ENCODE measurements at places on chromosomes 5 and 9.

DNA sequence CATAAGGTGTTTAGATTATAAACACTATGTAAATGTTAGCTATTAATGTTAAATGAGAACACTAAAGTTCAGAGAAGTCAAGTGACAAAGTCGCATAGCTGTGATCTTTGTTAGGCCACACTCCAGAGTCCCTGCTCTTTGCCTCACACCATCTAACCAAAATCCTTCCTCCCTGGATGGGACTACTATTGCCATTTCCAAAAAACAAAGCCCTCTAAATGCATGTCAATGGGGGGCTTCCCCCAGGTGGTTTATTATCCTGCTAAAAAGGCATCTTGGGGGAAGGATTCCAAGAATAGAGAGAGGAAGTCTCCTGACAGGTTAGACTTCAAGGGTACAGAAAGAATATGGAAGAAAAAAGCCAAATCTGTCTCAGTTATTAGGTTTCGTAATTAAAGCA lies 10.4 kb downstream of the NR6A1 start:
- no peak for DNase-seq

- DNase-seq = no peak
Measured at GRCh38 chr5:126723643-126724042, 53.3 kb upstream of the LMNB1 start.

DNA sequence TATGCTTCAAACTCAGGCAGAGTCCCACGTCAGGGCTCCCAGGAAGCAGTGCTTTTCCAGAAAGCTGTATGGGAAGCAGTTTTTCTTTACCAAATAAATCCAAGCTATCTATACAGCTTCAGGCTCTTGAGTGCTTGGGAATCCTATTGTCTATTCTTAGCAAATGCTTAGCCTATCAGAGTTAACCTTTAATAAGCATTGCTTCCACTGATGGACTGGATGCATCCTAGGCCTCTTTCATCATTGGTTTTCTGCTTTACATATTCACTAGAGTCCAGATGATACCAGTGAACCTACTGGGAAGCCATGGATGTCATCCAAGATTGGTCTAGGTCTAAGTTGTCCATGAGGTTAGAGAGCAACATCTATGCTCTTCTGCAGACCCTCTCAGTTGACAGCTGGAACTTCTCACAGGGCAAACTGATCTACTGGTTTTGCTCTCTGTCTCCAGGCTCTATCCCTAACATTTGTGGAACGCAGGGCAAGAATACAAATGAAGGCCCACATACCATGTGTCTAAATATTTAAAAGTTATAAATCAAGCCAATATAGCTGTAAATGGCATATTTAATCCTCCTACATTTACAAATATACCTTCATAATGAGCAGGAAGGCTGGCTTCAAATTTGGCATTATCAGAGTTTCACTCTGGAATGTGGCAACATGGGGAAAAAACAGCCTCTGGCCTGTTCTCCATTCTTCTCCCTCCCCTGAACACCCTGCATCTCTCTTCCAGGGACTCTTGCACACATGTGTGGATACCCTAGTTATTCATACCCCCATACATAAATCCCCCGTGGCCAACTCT lies 49.8 kb upstream of the PLPP1 start:
- DNase-seq = no peak

DNA sequence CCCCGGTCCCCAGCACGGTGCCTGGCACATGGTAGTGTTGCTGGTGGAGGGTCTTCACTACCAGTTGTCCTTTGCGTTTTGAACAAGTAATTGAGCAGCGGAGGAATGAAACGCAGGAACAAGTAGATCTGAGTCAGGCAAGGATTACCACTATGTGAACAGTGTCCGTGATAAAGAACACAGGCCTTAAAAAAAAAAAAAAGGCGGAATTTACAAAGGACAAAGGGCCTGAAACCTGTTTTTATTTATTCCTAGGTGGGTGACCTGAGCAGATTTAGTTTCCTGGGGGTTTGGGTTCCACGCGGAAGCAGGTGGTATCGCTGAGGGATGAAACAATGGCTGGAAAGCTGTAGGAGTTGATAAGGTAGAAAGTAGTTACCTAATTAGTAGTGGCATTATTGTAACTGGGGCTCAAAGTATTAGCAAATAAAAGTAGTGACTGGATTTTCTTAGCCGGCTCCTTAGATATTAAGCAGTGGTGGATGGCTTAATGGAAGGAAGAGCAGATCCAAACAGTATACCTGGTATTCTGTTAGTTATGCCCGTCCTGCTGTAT lies 1.1 kb downstream of the RUSC2 start:
- no peak for DNase-seq

GRCh38 chr5:157750320-157750719 lies 6.8 kb downstream of the LSM11 start:
- DNase-seq = no peak

DNA sequence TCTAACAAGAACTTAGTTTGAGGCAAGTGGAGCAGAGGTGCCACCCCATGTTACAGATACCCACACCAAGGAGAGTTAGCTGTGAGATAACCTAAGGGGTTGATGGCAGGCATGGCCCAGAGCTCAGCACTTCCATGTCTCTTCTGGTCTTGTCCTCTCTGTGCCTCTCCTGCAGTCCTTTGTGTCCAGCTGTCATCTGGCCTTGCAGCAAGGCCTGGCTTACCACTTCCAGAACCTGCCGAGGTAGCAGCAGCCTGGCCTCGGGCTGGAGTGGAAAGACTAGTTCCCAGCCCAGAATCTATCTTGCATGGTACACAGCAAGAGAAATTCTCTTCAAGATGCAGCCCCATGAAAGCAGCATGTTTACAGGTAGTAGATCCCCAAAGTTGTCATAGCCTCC lies 41.5 kb downstream of the PIP5K1B start:
- DNase-seq = no peak

- no peak for DNase-seq
Measured at GRCh38 chr9:107438211-107439031, 51.1 kb downstream of the KLF4 start.

DNA sequence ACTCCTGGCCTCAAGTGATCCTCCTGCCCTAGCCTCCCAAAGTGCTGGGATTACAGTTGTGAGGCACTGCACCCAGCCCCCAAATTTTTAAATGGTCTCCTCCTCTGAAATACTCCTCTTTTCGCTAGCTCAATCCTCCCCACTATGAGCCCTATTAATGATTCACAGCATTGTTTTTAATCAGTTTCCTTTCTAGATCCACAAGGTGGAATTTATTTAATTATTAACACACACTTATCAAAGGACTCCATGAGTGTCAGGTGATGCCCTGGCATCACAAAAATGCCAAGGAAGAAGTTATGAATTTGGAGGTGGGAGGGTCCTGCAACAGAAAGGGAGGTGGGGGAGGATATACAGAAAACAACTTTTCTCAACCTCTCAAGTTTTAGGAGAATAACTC lies 806.5 kb downstream of the PRELID2 start:
- no peak for DNase-seq

- no peak for DNase-seq
Measured at GRCh38 chr5:166436872-166437271, 1854.6 kb upstream of the WWC1 start.

DNA sequence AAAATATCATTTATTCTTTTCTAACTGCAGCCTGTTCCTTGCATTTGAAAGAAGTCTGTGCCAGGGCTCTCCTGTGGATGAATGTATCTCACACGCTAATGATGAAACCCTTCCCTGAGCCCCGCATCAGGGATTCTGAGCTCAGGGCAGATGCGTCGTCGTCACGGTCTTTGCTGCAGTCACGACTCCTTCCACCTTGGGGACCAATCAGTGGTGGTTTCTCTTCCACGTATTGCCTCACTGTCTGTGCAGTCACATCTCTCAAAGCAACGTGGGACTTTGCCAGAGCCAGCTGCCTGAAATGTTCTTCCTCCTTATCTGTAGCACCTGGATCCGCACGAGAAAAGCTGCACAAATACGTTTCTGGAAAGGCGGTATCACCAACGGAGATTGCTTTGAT lies 13.9 kb upstream of the UBE2QL1 start:
- DNase-seq = no peak

DNA sequence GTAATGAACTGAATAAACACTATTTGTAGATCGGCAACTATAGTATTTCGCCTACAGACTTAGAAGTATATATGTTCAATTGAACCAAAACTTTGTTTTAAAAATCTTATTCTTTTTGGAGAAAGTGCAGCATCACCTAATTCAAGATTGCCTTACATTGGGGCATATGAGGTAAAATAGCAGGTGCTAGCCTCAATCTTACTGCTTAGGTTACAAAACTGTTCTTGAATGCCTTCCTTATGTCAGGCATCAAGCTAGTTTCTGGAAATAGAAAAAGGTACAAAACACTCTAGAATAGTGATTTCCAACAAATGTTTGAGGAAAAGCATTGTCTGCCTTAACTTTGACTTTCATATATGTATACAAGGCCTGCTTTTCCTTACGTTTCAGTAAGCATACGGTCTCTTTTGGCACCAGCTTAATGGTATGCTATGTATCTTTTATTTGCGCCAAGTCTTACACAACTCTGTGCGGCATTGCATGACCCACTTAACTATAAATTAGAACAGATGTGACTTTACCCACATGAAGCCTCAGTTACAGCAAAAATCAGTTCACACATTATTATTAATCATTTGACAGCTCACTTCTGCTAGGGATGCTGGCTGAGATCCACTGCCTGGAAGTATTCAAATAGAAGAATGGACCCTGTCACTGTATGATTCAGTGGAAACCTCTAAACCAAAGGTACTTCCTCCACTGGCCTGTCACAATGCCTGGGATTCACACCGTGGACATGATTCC lies 174.1 kb downstream of the PRELID2 start:
- no peak for DNase-seq

DNA sequence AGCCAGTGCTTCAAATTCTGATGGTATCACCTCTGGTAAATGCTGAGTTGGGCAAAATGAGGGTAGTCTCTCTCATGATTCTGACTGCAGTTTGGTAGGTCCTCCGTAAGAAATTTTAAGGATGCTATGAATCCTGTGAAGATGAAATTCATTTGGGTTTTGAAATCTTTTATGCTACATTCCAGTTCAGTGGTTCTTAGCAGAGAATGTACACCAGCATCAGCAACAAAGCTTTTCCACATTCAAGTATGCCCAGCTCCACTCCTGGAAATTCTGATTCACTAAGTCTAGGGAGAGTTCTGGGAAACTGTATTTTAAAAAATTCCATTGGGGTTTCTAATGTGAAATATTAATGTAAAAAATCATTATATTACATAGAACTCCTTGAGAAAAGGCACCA lies 33.6 kb upstream of the ACOT12 start:
- no peak for DNase-seq

DNA sequence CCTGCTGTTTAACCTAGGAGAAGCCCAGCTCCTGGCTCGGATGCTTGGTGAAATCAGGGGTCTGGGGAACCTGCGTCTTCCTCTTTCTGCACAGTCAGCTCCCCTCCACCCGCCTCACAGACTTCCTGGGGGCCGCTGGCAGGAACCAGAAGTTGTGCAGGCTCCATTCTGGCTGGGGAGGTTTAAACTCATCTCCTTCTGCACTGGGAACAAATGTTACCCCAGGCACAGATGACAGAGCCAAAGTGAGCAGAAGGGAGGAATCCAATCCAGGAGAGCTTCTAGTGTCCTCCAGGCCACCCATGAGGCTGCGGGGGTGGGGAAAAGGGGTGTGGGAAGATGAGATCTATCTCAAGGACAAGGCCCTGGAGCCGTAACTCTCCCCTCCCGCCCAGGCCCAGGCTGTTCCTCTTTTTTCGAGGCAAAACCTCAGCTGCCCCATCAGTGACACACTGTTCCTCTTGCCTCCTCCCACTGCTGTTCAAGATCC lies 31.2 kb downstream of the KCNMB1 start:
- no peak for DNase-seq

DNA sequence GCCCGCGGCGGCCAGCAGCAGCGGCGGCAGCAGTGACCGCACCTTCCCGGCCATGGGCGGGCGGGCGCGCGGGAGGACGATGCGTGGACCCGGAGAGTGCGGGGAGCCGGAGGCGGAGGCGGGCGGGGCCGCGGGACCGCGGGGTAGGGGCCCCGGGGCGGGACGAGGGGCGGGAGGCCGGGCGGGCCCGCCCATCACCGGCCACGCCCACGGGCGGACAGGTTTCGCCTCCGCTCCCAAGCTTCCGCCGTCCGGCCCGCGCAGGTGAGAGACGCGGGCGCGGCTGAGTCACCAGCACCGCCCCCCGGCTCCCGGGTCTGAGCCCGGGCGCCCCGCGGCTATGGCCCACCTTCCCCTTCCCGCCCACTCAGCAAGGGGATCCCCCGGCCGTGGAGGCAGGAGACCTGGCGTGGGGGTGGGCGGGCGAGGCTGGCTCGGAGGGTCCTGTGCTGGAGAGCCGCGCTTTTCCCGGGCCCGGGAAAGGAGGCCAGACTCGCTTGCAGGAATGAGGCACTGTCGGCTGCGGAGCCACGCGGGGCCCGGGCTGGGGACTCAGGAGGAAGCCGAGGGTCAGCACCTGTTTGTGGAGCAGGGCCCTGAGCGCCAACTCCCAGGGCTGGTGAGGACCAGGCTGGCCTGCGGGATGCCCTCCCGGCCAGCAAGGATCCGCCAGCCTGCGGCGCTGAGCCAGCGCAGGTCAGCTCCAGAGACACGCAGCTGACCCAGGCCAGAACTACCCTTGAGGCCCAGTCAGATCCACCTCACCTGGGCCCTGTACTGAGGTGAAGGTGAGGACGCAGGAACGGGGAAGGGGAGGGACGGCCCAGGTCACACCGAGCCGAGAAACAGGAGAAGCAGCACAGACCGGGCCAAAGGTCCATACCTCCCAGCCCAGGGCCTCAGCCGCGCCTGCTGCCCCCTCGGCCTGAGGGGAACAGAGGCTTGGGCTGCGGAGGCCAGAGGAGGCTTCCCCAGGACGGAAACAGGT lies at the start of gene ENTPD2:
TSS of gene ENTPD2 (minus strand) at position 118 of the 988 bp plus-strand sequence. CDS start at position 54, 64 bp downstream.
- DNase-seq = peak; percentile 87

DNA sequence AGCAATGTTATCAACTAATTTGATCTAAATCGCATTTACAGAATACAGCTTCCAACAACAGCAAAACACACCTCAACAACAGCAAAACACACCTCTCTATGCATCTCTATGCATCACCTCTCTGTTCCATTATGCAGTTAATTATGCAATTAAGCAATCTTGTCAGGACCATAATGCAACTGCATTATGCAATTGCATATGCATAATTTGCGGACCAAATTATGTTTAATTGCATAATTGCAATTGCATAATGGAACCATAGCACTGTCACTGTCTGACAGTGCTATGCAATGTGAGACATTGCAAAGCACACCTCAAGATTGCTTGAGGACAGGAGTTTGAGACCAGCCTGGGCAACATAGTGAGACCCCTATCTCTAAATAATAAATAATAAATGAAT lies 80.4 kb upstream of the PRSS3 start:
- DNase-seq = no peak

- no peak for DNase-seq
Measured at GRCh38 chr5:95557841-95558240, 2.9 kb downstream of the ARSK start.

GRCh38 chr5:96129276-96129675 lies 167.6 kb upstream of the ELL2 start:
- no peak for DNase-seq

GRCh38 chr9:111825468-111826145 lies 30.9 kb upstream of the SHOC1 start:
- DNase-seq = no peak

Measured in HuH-7 (cell line).